Keratinocyte (primary cell): ENCODE measurements at places on chromosomes 6 and 20.

DNA sequence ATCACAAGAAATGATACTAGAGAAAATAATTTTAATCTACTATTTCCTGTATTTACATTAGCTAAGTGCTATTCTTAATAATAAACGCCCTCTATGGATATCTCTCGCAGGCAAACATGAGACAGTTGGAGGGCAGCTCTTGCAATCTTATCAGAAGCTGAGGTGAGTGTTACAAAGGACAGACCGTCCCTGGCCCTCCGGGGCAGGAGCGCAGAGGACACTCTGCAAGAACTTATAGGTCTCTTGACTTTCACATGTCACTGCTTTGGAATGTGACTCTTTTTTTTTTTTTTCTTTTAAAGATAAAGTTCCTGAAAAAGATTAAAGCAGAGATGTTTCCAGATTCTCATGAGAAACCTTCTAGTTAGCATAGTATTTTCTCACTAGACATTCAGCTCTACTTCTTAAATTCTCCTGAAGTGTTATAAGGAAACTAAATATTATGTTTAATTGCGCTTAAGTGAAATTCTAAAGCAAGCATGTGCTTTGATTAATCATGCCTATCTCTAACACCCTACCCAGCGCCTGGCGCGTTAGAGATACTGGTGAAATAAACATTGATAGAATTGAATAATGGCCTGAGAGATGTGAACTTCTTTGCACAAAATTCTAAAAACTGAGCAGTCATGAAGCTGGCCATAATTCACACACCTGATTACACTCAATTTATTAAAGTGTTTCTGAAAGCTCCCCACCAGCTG, 57.4 kb downstream of the SYTL3 start:
- DNase-seq: peak; percentile 62

DNA sequence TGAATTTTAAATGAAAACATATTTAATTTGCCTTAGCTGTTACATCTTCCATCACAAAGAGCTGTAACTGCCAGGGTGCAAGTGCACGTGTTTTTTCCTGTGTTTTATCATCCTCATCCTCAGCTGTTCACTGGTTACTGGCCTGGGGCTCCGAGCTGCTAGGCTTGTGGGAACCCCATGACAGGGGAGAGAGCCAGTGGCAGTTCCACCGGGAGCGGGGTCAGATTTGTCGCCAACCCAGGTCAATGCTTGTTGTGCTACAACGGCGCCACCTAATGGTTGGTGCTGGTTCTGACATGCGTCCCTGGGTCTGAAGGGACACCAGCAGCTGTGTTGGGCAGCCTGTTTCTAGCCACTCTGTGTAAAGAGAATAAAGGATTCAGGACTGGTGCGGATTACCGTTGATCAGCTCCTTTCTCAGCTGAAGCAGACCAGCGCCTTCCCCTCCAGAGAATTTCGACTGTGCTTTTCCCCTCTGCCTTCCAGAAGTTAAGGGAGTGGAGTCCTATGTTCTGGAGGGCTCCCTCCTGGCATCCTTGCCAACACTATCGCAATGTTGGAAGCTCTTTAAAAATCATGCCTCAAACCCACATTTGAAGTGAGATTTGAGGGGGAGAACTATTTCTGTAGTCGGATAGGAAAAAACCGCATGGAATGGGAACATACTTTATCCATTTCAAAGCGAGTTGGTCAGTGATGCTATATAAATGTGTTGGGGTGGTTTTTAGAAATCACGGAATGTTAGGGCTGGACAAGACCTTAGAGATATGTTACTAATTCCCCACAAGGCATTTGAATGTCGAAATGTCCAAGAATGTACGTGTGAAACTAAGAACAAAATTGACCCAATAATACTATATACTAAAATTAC, 32.1 kb downstream of the SUMO4 start:
- DNase-seq: peak; percentile 38

- DNase-seq: no peak
Measured at GRCh38 chr20:4369798-4370124, 351.9 kb upstream of the PRND start.

GRCh38 chr6:168148231-168148849, 69.3 kb upstream of the FRMD1 start:
- DNase-seq: no peak

DNA sequence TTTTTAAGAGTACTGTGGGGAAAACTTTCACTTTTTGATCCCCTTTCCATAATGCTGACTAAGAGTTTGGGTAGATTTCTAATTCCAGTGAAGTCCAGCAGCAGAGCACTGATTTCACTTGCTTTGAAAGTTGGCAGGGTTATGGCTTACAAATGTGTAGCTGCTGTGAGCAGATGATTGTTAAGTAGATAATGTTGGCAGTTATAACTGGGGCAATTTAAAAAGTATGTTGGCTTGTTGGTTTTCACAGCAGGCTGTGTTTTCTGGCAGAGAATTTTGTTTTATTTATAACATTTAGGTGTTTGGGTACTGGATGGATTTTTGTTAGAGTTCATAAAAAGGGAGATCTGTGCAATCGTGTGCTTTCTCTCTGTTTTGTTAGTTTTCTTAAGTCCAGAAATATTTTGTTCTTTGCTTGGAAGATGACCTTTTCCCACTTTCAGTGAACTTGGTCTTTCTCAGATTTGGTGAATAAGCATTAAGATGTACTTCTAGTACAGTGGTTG, 31.4 kb downstream of the AFDN start:
- no peak for DNase-seq

GRCh38 chr6:169939554-169940164, 188.2 kb downstream of the ERMARD start:
- no peak for DNase-seq

DNA sequence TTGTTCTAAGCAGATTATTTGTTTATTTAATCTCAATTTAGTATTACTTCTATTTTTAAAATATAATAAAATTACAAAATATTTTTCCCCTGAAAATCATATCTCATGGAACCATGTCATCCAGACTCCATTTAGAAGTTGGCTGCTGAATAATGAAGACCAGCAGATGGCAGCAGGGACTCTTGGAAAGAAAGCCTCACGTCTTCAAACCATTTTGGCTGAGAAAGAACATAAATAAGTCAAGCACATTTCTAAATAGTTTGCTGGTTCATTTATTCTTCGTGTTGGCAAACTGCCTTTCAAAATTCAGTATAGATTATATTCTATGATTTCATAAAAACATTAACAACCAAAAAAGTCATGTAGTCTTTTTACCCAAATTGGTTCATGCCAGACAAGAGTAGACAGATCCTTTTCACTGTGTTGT, 71.7 kb downstream of the RCAN2 start:
- peak; percentile 15 for DNase-seq
